ENCODE measurements at places on chromosomes 3 and 15. TPM values are rescaled to one million over a fixed set of nuclear protein-coding genes. Genes with fewer than 3 reads are reported as not detected.

Gene NRG4
- not detected for total RNA-seq

Gene RAB11A
- total RNA-seq, result 161 TPM

GRCh38 chr15:65913631-65914199 is 44.4 kb downstream of the RAB11A start:
- no peak overlapping the region for H3K27ac ChIP-seq
- peaks cover 12% of the 10 kb centered on the region for H3K36me3 ChIP-seq
- no peak for DNase-seq
- no peaks in the 10 kb centered on the region for H3K27me3 ChIP-seq

GRCh38 chr3:126908752-126909275 is 74.1 kb upstream of the PLXNA1 start:
- peaks cover 8% of the 10 kb centered on the region for H3K36me3 ChIP-seq
- no peak for DNase-seq
- H3K4me1 ChIP-seq, result peaks cover 47% of the 10 kb centered on the region
- no peak overlapping the region for H3K27ac ChIP-seq
- no peak overlapping the region for H3K4me3 ChIP-seq
- H3K27me3 ChIP-seq, result no peaks in the 10 kb centered on the region

DNA sequence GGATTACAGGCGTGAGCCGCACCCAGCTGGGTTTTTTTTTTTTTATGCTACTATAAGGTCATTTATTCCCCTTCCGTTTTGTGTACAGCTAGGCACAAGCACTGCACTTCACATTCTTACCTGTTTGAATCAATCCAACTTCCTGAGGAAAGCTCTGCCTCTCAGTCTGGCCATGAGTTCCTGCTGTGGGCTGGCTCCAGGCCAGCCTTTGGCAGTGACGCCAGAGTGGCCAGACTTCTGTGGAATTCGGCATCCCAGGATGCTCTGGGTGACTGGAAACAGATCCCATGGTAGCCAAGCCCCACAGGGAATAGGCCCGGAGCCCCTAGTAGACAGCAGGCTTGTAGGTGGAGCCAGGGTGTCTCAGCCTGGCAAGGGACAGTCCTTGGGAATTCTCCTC is 21.5 kb upstream of the TIMP4 start:
- H3K4me3 ChIP-seq, result no peak overlapping the region
- H3K27me3 ChIP-seq, result peaks cover 2% of the 10 kb centered on the region
- DNase-seq, result no peak
- peak overlapping the region; percentile 18 for H3K27ac ChIP-seq
- peaks cover 85% of the 10 kb centered on the region for H3K4me1 ChIP-seq

- H3K27me3 ChIP-seq, result peaks cover 2% of the 10 kb centered on the region
- H3K4me1 ChIP-seq, result no peaks in the 10 kb centered on the region
- no peak overlapping the region for H3K4me3 ChIP-seq
- no peak for DNase-seq
- no peaks in the 10 kb centered on the region for H3K36me3 ChIP-seq
These were observed 227.6 kb upstream of the CHRNA7 start for GRCh38 chr15:31802761-31803160.

DNA sequence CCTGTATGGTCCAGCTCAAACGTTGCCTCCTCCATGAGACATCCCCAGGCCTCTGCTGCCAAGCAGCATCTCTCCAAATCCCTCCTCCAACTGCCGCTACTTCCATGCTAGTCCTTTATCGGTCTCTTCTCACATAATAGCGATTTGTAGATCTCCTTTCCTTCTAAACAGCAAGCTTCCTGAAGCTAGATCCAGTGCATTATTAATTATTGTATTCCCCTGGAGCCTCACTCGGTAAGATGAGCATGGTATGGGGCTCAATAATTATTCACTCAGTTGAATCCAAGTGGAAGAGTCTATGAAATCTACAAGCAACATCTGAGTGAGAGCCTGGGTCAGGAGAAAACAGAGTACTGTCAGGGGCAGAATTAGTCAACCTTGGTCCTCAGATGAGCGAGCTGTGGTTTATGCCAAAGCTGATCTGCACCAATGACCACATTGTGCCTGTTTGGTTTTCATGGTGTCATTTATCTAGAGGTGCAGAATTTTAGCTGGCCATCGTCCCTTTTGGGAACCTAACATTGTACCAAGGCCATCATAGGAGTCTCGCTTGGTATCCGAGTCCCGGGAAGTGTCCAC is 93.8 kb upstream of the UBE2E1 start:
- no peak for DNase-seq
- H3K36me3 ChIP-seq, result no peaks in the 10 kb centered on the region
- H3K27ac ChIP-seq, result no peak overlapping the region
- no peak overlapping the region for H3K4me3 ChIP-seq

DNA sequence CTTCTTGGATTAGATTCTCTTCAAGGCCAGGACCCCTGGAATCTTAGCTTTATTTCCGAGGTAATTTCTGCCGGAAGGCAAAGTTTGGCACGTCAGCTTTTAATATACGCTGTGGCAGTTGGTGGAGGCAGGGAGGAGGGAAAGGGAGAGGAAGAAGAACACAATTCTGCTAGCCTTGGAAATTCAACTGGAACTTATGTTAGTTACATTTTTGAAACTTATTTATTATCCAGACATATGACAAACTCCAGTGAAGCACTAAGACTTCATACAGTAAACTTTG is 100.1 kb upstream of the TSC22D2 start:
- H3K4me3 ChIP-seq, result no peak overlapping the region
- peaks cover 16% of the 10 kb centered on the region for H3K27me3 ChIP-seq

DNA sequence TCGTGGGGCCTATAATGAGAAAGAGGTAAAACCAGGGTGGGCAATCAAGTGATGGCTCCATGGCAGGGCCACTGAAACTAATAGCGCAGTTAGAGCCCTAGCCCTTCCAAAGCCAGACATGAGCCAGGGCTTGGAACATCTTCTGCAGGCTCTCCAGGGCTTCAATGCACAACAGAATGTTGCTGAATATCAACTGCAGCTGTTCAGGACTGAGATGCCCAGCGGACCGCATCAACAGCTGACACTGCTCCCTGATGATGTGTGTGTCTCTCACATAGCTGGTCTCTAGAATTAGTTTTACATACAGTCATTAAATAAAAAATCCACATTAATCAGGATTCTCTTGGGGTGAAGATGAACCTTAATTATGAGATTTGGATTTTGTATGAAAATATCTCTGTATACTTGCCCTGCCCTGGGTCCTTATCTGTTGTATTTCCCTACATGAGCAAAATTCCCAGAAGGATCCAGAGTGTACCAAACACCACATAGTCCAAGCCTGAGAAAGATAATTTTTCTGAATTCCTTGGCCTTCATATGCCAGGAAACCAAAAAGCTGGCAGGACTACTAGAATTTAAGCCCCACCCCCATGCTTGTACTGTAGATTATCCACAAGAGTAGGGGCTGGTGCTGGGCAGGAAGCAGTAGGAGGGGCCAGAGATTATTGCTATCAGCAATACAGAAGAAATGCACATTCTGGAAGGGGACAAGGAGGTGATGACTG is 7.7 kb upstream of the GOLGB1 start:
- DNase-seq, result no peak
- H3K27me3 ChIP-seq, result peaks cover 14% of the 10 kb centered on the region
- H3K36me3 ChIP-seq, result no peaks in the 10 kb centered on the region
- H3K4me3 ChIP-seq, result no peak overlapping the region
- no peaks in the 10 kb centered on the region for H3K4me1 ChIP-seq
- no peak overlapping the region for H3K27ac ChIP-seq

Gene PPARG
- total RNA-seq, result 2.5 TPM

GRCh38 chr15:66214246-66214645 is 39.3 kb downstream of the MEGF11 start:
- H3K27me3 ChIP-seq, result peaks cover 17% of the 10 kb centered on the region
- no peak for DNase-seq
- no peaks in the 10 kb centered on the region for H3K36me3 ChIP-seq
- H3K27ac ChIP-seq, result no peak overlapping the region
- H3K4me3 ChIP-seq, result no peak overlapping the region

Gene IDH3A
- 163 TPM for total RNA-seq

Gene RPL14
- total RNA-seq, result 2,245 TPM

DNA sequence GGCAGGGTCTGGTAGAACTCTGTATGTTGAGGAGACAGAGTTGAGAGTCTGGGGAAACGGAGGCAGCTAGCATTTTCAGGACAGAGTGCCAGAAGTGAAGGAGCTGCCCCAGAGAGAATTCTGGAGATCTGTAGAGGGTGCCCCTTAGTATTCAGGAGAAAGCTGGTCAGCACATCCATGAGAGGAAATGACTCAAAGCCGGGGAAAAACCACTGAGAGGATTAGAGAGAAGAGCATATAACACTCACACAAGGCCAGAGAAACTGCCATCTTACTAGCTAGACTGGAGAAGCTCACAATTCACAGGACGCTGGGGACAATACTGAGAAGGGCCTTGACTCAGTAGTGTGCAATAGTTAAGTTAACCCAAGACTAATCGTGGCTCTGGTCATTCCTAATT is 75.7 kb upstream of the DPPA4 start:
- no peaks in the 10 kb centered on the region for H3K4me1 ChIP-seq
- H3K36me3 ChIP-seq, result no peaks in the 10 kb centered on the region
- DNase-seq, result no peak
- H3K4me3 ChIP-seq, result no peak overlapping the region
- H3K27ac ChIP-seq, result no peak overlapping the region

Gene PAQR9
- total RNA-seq, result not detected

GRCh38 chr3:11128682-11129632 is 25.3 kb upstream of the HRH1 start:
- peaks cover 8% of the 10 kb centered on the region for H3K4me1 ChIP-seq
- H3K36me3 ChIP-seq, result no peaks in the 10 kb centered on the region
- peak overlapping the region; percentile 50 for H3K27ac ChIP-seq
- no peak overlapping the region for H3K4me3 ChIP-seq
- DNase-seq, result no peak

Gene APPL1
- total RNA-seq, result 46.0 TPM

DNA sequence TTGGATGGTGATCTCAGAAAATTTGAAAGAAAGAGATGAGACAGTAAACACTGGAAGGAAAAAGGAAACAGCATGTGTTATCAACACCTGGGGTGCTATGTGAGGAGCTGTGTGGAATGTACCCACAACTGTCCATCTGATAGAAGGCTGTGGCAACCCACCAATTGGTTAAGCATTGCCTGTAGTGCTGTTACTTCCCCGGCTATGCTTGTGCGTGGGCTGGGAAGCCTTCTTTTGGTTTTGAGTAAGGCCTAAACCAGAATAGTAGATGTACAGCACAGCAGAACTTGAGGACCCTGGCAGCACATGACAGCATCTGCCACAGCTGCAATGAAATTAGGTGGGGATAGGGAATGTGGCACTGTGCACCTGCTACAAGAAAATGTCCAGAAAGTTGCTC is 184.5 kb downstream of the FHIT start:
- DNase-seq, result no peak
- H3K36me3 ChIP-seq, result no peaks in the 10 kb centered on the region
- H3K27ac ChIP-seq, result no peak overlapping the region
- no peaks in the 10 kb centered on the region for H3K27me3 ChIP-seq

Gene SKOR1
- 0.21 TPM for total RNA-seq

GRCh38 chr3:118011910-118012309 is 1022.7 kb downstream of the IGSF11 start:
- no peak for DNase-seq
- H3K36me3 ChIP-seq, result no peaks in the 10 kb centered on the region
- no peaks in the 10 kb centered on the region for H3K4me1 ChIP-seq
- no peak overlapping the region for H3K4me3 ChIP-seq
- no peak overlapping the region for H3K27ac ChIP-seq

- no peak for DNase-seq
- H3K4me1 ChIP-seq, result no peaks in the 10 kb centered on the region
- H3K4me3 ChIP-seq, result no peak overlapping the region
- H3K27me3 ChIP-seq, result no peaks in the 10 kb centered on the region
These were observed 85.1 kb downstream of the EFL1 start for GRCh38 chr15:82177291-82178010.

Gene GRK7
- not detected for total RNA-seq

DNA sequence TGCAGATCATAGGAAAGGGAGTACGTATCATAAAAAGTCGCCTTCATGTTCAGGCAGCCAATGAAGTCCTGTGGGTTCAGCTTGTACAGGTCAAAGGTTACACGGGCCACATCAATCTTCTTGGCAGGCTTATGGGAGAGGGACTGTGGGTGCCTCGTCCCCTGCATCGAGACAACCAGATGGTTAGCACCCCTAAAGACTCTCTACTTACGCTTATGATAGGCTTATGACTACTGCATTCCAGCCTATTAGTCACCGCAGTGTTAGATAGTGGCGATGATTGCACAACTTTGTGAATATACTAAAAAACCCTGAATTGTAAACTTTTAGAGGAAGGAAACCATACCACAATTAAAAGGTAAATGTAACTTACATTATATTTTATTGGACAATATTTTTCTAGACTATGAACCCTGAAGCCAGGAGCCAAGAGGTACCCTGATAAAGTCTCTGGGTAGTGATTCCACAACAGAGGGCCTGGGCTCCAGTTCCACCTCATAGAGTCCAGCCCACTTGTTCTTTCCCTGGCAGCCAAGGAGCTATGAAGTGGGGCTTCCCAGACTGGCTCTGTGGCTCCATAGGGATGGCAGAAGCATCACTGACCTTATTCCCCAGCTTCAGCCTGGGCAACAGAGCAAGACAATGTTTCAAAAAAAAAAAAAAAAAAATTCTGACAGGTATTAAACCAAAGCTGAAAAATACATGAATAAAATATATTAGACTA is 2.5 kb upstream of the FANCD2 start:
- DNase-seq, result no peak
- H3K36me3 ChIP-seq, result peaks cover 27% of the 10 kb centered on the region
- H3K27me3 ChIP-seq, result no peaks in the 10 kb centered on the region
- peaks cover 24% of the 10 kb centered on the region for H3K4me1 ChIP-seq
- no peak overlapping the region for H3K27ac ChIP-seq

- H3K27me3 ChIP-seq, result no peaks in the 10 kb centered on the region
- H3K36me3 ChIP-seq, result peaks cover 21% of the 10 kb centered on the region
- H3K4me3 ChIP-seq, result peak overlapping the region; percentile 88
- peaks cover 39% of the 10 kb centered on the region for H3K4me1 ChIP-seq
These were observed 738 bp downstream of the YEATS2 start for GRCh38 chr3:183698318-183698751.

Gene DGKG
- 1.4 TPM for total RNA-seq

Gene KNG1
- total RNA-seq, result not detected

DNA sequence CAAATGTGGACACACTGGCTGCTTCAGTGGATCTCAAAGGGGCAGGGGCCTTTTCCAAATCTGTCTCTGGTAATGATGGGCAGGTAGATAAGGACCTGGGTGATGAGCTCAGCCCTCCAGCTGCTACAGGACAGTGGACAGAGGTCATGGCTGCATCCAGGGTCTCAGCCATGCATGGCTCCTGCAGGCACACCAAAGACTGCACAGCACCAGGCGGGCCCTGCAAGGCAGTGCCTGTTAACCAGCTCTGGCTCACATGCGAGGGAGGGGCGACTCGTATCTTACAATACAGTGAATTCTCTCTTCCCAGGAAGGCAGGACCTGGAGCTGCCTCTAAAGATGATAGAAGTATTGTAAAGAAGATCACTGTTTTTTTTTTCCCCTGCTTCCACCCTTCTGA is 58.7 kb downstream of the OXNAD1 start:
- no peak overlapping the region for H3K27ac ChIP-seq
- DNase-seq, result no peak
- H3K4me1 ChIP-seq, result peaks cover 43% of the 10 kb centered on the region
- no peak overlapping the region for H3K4me3 ChIP-seq
- peaks cover 46% of the 10 kb centered on the region for H3K36me3 ChIP-seq
- no peaks in the 10 kb centered on the region for H3K27me3 ChIP-seq

- H3K27ac ChIP-seq, result peak overlapping the region; percentile 49
- H3K4me3 ChIP-seq, result peak overlapping the region; percentile 78
- peaks cover 47% of the 10 kb centered on the region for H3K27me3 ChIP-seq
- peaks cover 10% of the 10 kb centered on the region for H3K4me1 ChIP-seq
These were observed 542 bp downstream of the PLOD2 start for GRCh38 chr3:146160321-146160963.

GRCh38 chr3:186210852-186211500 is 102.1 kb upstream of the ETV5 start:
- no peaks in the 10 kb centered on the region for H3K36me3 ChIP-seq
- peaks cover 19% of the 10 kb centered on the region for H3K27me3 ChIP-seq

Gene THPO
- not detected for total RNA-seq

Gene ACKR2
- 0.66 TPM for total RNA-seq

Gene PTH1R
- not detected for total RNA-seq
